ENCODE measurements at places on chromosomes 4 and X.
A peak's percentile ranks its signal among the peaks of the same experiment; 100 is the strongest.

- no peak for DNase-seq
These were observed 18.7 kb upstream of the CXCL13 start for GRCh38 chr4:77586951-77587383.

- DNase-seq = no peak
These were observed 1.3 kb upstream of the BCORL1 start for GRCh38 chrX:129981200-129981553.

DNA sequence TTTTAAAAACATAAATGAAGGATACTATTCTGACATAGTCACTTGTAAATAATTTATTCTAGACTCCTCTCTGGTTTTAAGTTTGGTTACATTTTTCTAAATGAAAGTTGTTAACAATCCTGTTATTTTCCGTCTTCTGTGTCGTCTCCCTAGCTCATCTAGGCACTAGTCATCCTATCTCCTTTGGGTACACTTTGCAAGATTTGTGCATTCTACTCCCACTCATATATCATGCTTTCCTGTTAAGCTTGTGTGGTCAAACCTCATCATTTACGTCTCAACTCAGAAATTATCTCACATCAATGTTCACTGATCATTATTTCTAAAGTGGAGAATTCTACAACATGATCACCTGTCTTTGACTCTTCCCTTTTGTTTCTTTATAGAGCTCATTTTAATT lies 658.7 kb downstream of the TLL1 start:
- DNase-seq = no peak

DNA sequence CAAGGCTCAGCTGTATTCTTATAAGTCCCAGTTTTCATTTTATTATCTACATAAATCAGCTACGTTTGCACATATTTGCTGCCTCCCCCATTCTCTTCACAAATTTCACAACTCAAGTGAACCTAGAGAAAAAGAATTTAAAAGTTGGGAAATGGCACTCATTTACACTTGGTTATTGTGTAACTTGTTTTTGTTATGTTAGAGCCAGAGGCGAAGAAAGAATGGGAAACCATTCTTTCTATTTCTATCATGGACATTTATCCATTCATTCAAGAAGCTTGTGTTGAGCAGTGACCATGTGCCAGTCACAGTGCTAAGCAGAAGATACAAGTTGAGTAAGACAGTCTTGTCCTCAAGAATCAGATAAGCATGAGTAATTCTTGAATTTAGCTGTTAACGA lies 13.5 kb downstream of the LIAS start:
- DNase-seq = no peak

GRCh38 chr4:76211769-76212708 lies 1.6 kb downstream of the SCARB2 start:
- DNase-seq = no peak

- DNase-seq = no peak
These were observed 595.3 kb downstream of the ARAP2 start for GRCh38 chr4:35649011-35649410.

- no peak for DNase-seq
These were observed 7.5 kb downstream of the SH3KBP1 start for GRCh38 chrX:19879735-19880378.

DNA sequence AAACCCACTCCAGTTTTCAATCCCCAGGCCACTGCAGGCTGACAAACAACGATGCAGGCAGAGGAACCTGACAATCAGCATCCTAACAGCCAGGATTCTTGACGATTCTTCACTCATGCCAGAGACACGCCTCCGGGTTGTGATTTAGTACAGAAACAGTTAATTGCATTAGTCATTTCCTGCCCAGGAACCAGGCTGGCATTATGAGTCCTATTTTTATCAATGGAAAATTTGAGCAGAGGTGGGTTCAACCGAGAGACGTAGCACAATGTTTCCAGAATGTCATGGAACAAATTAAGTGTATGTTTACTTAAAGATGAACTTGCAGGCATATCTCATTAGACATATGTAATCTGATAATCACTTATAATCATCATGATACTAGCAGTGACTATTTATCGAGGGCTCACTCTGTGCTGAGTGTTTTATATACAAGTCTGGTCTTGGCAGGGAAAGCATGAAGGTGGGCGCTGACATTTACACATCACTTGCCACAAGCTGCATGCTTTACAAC lies 159.7 kb downstream of the NSUN7 start:
- no peak for DNase-seq

DNA sequence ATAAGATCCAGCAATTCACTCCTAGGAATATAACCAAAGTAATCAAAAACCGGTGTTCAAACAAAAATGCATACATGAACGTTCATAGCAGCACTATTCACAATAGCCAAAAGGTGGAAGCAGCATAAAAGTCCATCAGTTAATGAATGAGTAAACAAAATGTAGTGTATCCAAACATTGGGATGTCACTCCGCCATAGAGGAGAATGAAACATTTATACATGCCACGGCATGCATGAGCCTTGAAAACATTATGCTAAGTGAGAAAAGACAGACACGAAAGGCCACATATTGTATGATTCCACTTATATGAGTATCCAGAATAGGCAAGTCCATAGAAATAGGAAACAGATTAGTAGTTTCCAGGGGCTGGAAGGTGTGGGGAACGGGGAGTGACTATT lies 11.0 kb upstream of the PDLIM3 start:
- DNase-seq = no peak

DNA sequence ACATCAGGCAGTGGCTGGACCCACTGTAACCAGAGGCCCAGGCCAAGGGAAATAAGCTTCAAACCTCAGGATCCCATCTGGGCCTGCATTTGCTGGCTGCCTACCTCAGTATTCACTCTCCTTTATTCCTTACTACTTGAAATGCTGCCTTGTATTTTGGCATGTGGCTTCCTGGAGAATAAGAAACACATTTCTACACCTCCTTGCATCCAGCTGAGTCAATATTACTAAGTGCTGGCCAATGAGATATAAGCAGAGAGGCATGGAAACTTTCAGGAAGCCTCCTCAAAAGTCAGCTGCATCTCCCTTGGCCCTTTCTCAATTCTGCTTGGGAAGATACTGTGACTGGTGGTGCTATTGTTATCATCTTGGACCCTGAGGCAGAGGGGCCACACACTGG lies 59.8 kb upstream of the RELL1 start:
- DNase-seq = no peak

DNA sequence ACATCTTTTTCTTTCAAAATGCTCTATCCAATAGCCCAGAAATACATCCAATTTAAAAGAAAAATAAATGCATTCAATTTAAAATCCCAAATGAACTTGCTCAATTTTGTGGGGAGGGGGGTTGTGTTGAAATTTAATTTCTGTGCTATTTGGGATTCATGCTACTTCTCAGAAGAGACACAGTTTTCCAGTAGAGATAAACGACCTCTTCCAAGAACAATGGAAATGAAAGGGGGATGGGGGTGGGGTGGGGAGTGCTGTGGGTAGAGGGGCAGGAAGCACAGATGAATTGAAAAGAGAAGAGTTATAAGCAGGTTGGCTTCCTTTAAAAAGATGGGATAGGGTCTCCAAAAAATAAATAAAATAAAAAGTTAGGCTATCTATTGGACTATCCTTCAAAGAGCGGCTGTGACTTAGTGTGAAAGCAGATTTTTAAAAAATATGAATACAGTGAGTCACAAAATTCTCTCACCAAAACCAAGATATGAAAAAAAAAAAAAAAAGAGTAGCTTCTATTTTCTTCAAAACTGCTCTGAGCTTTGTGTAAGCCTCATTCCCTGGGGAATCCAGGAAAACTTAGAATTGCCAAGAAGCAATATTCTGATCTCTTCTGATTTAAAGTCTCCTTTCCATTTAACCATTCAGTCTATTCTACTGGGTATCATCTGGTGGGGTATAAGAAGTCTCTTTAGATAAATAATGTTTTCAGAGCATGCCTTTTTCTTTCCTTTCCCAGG lies 324.3 kb downstream of the PTTG2 start:
- DNase-seq = no peak

GRCh38 chrX:106802063-106802387 lies 448 bp upstream of the TBC1D8B start:
- DNase-seq = no peak

DNA sequence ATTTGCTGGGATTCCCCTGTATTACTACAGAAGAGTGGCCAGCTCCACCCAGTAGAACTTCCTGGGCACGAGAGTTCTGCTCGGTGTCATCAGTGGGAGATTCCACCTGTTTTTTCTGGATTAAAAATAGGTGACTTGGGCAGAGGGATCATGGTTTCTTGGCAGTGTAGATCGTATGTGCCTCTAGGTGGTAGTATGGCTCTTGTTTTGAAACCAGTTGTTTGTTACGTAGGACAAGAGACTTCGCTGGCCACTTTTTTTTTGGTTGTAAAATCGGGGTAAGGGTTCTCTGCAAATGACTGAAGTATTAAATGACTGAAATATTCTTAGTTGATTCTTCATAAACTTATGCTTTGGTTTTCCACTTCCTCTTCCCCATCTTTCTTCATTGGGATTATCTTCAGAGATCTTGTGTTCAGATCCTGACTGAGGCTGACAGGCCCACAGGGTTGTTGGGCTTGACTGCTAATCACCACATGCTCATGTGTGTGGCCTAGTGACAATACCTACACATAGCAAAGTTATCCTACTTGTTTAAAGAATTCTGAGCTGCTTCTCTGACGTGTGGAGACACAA lies 43.8 kb upstream of the WDR1 start:
- no peak for DNase-seq

GRCh38 chr4:23130845-23131244 lies 438.1 kb downstream of the GBA3 start:
- no peak for DNase-seq

DNA sequence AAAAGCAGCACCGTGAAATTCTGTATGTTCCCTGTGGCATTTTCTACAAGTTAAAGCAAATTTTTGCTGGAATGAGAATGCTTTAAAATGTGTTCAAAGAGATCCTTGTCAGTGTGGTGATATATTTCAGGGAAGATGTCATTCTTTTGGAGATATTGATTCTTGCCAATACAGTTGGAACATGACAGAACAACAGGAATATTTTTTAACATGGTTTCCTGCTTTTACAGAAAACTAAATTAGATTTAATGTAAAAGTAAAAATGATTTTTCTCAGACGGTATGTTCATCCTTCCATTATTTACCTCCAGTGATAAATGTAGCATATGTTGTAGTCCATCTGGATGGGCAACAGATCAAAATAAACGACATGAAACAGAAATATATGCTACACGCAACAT lies 474.8 kb downstream of the TMA16 start:
- no peak for DNase-seq

DNA sequence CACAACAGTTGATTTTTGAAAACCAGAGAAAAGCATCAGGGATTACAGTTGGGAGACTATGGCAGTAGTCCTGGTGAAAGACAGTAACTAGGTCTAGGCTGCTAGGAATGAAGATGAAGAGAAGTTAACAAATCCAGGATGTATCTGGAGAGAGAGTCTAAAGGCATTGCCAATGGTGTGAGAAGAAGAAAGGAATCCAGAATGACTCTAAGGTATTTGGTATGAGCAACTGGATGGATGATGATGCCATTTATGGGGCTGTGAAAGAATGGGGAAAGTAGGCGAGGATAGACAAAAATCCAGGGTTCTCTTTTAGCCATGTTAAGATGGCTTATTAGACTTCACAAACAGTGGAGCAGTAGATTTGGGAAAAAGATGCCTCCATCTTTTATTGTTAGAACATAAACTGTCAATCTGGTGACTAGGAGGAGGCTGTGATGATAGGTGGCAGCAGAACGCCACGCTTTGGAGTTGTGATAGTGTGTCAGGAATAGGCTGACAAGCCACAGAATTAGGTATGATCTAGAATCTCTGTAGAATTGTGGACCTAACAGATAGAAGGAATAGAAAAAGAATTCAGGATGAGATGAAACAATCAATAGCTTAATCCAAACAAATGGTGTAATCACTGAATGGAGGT lies 27.3 kb upstream of the JADE1 start:
- peak; percentile 55 for DNase-seq

DNA sequence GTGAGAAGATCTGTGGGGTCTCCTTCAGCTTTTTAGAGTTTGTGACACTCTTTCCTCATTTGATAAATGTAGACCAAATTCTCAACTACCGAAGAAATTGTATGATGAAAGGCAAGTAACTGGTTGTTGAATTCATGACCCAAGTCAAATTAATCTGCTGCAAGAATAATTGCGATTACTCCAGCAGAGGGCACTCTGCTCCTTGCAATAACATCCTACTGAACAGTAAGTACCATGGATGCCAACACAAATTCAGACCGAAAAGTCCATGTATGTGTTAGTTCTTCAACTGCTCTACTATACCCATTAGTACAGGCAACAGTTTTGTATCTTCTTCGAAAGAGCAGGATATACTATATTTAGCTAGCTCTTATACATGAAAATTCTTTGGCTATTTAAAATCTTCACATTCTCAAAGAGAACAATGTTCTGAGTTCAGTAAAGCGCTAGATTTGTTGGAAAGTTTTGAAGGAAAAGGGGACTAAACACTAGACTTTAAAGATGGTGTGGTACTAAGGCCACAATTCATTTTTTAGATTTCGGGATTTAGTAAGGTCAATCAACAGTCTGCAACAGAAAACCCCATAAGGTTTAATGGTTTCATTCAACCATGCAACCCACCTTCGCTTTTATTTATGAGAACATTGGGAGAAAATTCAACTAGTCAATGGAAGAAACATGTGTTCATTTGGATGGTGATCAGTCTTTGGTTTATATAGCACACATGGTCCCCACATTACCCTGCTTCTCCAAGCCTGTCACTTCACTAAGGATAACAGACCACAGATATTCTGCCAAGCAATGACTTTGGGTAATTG lies 105.4 kb upstream of the TBC1D9 start:
- DNase-seq = peak; percentile 16

- DNase-seq = no peak
These were observed 34.2 kb downstream of the FAT1 start for GRCh38 chr4:186689476-186689875.

GRCh38 chr4:95092766-95093165 lies 335.0 kb downstream of the BMPR1B start:
- DNase-seq = no peak

- no peak for DNase-seq
These were observed 13.9 kb upstream of the PLAC8 start for GRCh38 chr4:83128240-83128929.

GRCh38 chrX:48992341-48992740 lies 9.7 kb downstream of the GRIPAP1 start:
- no peak for DNase-seq

- DNase-seq = no peak
These were observed 3.5 kb upstream of the SAP30 start for GRCh38 chr4:173367285-173367684.

GRCh38 chrX:140292961-140293360 lies 211.9 kb downstream of the SOX3 start:
- no peak for DNase-seq

DNA sequence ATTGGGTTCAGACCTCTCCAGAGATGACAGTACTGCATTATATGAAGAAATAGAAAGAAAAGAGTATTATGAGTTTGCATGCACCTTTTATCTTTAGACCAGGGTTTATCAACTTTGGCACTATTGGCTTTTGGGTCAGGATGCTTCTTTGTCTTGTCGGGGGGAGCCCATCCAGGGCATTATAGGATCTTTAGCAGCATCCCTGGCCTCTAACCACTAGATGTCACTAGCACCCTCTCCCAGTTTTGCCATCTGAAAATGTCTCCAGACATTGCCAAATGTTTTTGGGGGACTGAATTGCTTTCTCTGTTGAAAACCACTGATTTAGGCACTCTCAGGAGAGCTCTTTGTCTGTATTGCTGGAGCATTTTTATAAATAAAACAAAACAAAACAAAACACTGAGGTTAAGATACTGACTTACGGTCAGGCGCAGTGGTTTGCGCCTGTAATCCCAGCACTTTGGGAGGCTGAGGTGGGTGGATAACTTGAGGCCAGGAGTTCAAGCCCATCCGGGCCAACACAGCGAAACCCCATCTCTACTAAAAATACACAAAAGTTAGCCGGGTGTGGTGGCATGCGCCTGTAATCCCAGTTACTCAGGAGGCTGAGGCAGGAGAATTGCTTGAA lies 23.6 kb downstream of the CA5B start:
- peak; percentile 19 for DNase-seq
